ENCODE measurements at places on chromosomes 13 and 19.

DNA sequence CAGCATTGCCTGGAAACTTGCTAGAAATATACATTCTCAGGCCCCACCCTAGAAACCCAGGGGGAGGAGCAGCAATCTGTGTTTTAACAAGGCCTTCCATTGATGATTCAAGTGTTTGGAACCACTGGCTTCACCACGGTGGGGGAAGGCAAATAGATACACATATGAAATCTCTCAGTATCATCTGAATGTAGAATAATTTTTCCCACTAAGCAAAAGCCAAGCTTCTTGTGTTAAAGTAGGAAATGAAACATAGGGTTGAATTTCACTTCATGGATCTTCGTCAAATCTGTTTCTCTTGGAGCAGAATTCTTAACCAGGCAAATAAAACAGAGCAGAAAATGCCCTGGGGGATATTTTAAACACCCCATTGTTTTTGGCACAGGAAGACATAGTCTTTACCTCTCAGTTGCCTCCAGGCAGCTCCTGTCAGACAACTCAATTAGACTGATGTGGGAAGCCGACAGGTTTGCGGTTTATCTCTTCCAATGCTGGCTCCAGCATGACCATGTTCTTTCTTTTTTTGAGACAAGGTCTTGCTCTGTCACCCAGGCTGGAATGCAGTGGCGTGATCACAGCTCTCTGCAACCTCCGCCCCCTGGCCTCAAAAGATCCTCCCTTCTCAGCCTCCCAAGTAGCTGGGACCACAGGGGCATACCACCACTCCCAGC lies 213.0 kb downstream of the FOXO1 start:
- DNase-seq, result no peak

DNA sequence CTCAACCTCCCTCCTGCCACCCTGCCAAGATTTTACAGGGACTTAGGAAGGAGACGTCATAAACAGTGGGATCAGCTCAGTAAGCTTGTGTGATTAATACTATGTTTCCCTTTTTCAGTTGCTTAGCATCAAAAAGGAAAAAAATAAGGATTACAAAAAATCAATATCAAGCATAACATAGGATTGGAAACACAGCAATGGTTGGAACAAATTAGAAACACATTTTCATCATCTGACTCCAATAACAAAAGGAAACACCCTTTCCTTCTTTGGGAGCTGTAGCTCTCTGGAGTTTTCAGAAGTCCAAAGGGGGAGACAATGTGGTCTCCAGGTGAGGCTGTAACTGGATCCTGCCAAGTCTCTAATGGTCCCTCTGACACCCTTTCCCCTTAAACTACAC lies 233.4 kb downstream of the B3GLCT start:
- no peak for DNase-seq

GRCh38 chr13:91563799-91564198 lies 165.4 kb downstream of the GPC5 start:
- no peak for DNase-seq

GRCh38 chr13:65638572-65639168 lies 1591.5 kb downstream of the PCDH9 start:
- no peak for DNase-seq

DNA sequence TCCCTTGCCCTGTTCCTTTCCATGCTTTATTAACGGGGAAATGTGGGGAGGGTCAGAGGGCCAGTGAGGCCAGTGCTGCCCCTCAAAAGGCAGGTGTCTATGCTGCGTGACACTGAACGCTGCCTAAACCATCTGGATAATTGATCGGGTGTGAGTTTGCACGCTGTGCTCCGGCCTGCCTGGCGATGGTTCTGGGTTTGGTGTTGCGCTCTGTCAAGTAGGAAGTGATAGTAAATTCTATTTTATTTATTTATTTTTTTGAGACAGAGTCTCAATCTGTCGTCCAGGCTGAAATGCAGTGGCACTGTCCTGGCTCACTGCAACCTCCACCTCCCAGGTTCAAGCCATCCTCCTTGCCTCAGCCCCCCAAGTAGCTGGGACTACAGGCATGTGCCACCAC lies 86.5 kb downstream of the ATP11A start:
- DNase-seq, result no peak

DNA sequence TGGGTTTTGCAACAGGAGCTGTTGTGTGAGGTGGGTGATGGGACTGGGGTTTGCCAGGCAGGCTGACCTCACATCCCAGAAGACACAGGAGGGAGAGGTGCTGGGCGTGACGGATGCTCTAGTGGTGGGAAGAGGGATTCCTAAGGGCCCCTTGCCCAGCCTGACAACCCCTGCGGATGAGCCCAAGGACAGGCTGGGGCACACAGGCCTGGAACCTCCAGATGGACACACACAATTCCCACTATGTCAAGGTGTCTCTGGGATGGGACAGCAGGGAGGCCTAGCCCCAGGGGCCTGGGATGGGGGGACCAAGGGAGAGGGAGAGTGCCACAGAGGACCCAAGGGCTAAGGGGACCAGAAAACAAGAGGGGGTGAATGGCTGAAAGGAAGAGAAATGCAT lies 191.5 kb downstream of the ZNF536 start:
- DNase-seq, result no peak

- DNase-seq, result no peak
Observed at GRCh38 chr19:16372065-16372915, 47.7 kb downstream of the KLF2 start.

DNA sequence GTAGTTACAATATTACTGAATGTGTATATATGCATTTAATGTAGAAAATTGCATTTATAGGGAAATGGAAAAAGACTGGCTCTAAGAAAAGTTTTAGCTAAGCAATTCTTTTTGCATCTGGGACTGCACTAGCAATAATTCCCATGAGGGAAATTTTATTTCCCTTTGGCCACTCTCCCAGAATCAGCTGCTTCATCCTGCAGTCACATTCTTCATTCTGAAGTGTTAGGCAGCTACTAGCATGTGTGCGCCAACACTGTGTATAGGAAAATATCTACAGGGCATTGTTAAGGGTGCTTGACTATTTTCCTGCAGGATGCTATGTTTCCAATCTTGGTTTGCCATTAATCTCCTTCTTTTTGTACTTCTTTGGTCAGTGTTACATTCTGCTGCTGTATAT lies 312.8 kb upstream of the PCDH20 start:
- no peak for DNase-seq

- DNase-seq, result no peak
Observed at GRCh38 chr19:5687360-5688198, 2.5 kb upstream of the RPL36 start.

DNA sequence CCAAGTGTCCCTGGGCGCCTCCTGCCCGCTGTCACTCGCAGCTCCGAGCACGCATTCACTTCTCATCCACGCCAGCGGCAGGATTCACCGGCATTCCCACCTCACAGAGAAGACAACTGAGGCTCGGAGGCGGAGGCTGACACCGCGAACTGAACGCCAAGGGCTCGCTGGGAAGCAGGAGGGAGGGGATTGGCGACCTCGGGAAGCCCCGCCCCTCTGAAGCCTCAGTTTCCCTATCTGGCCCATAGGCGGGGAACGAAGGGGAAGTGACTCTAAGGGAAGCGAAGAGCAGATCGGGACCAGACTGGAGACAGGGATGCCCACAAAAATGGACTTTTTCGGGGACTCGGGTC lies 256 bp downstream of the MICOS13 start:
- no peak for DNase-seq

GRCh38 chr19:44646049-44646416 lies 2.3 kb downstream of the PVR start:
- no peak for DNase-seq

DNA sequence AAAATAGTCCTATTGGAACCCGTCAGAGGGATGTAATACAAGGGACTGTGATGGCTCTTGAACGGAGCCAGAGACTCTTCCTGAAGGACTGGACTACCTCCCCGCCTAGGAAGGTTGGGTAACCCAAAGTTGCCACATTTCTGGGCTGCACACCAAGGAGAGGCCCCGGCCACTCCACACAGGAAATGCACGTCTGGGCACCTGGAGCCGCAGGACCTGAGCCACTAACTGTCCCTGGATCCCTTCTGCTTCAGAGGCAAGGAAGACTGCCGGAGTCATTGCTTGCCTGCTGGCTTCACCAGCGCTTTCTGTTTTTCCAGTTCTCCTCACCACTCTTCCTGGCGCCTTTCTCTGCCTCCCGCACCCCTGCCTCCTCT lies 1.2 kb upstream of the FLT1 start:
- DNase-seq, result no peak

DNA sequence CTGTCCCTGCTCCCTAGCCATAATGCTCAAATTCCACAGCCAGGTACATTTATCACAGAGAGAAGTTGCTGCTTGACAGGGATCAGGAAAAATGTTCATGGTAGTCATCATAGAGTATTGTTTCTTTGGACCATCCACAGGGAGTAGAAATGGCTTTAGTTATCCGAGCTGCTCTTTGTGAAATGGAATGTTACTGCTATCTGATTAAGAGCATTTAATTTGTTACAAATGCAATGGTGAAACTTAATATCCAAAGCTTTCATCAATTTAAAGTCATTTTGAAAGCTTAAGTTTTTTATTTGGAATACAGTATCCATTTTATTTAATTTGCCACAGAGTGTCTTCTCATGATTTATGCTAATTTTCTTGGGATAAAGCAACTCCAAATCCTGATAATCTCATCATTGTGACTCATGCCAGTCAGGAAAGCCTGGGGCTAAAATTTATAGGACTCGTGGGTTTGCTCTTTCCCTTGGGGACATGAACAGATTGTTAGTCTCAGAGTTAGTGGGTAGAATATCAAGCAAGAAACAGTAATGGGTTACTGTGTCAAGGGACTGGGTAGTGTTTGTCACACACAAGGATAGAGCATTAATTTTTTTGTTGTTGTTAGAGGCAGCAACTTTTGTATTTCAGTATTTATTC lies 59.8 kb downstream of the SCEL start:
- DNase-seq, result no peak

GRCh38 chr13:109427695-109428094 lies 358.7 kb downstream of the IRS2 start:
- DNase-seq, result no peak

GRCh38 chr13:51453207-51453958 lies 547 bp upstream of the INTS6 start:
- peak; percentile 59 for DNase-seq

DNA sequence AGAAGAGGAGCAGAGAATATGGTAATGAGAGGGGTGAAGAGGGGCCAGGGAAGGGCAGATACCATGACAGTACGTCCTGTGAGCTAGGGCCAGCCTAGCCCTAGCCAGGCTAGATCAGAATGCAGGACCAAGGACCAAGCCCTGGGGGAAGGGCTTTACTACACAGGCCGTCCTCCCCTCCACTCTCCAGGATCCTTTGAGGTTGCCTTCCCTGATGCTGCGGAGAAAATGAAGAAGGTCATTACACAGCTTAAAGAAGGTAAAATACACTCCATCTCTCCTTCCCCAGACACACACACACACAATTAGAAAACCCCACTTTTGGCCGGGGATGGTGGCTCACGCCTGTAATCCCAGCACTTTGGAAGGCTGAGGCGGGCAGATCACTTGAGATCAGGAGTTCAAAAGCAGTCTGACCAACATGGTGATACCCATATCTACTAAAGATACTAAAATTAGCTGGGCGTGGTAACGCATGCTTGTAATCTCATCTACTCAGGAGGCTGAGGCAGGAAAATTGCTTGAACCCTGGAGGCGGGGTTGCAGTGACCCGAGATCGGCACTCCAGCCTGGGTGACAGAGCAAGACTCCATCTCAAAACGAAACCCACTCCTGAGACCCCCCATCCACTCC lies 8.5 kb downstream of the SPACA6 start:
- DNase-seq, result no peak

- no peak for DNase-seq
Observed at GRCh38 chr13:113036401-113036800, 67.4 kb downstream of the MCF2L start.

DNA sequence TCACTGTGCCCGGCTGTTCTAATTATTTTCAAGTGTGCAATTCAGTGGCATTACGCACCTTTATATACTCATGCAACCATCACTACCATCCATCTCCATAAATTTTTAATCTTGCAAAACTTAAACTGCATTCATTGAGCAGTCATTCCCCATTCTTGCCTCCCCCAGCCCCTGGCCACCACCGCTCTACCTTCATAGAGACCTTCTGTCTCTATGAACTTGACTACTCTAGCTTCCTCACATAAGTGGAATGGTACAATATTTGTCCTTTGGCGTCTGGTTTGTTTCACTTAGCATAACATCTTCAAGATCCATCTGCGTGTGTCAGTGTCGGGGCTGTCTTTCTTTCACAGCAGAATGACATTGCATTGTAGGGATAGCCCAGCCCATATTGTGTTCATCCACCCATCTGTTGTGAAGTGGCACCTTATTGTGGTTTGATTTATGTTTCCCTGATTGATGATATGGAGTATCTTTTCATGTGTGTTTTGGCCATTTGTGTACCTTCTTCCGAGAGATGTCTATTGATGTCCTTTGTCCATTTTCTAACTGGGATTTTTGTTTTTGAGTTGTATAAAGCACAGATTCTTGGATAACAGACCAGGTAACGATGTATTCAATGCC lies 64.8 kb upstream of the FLT1 start:
- no peak for DNase-seq

GRCh38 chr13:97140611-97141010 lies 81.5 kb upstream of the MBNL2 start:
- DNase-seq, result no peak

DNA sequence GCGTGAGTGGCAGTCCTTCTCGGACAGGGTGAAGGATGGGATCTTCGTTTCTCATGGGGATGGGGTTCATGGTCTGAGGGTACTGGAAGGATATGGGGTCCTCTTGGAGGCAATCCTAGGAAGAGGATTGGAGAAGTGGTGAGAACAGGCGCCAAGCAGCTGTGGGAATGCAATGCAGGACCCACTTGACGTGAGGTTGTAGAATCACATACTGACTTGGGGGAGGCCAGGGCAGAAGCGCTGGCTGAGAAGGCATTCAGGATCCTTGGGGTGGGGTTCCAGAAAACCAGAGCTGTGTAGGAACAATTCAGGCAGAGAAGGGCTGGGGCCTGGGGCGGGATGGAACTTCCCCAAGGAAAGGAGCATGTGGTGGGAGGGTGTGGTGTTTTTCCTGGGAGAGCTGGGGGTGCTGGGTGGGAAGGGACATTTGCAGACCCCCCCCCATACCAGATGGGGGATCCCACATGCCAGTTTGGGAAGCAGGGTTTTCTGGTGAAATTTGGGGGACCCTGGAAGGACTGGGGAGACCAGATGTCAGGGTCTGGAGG lies 852 bp downstream of the KLK1 start:
- DNase-seq, result no peak

All from stimulated activated CD4-positive, alpha-beta T cell treated with anti-CD3 and anti-CD28 coated beads, Interleukin-1b, Interleukin-23, amount 100 ng/mL, for 1 hour (primary cell).